M059J (cell line): ENCODE measurements at places on chromosomes 2 and 18.

GRCh38 chr18:11947214-11948191, 33.8 kb upstream of the IMPA2 start:
- peak; percentile 97 for DNase-seq

DNA sequence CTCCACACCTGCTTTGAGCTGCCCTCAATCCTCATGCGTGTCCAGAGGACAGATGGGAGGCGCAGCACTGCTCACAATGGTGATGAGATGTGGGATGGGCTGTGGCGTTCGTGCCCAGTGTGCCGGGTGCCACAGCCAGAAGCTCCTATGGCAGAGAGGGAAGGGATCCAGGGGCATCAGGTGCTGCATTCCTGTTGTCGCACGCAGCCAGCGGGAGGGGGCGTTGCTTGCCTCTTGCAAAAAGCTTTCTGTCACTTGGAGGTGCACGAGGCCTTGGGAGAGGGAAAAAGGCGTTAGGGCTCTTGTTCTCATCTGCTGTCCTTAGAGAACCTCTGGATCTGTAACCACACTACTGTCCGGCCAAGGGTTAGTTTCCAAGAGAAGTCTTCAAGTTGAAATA, 29.2 kb upstream of the ALLC start:
- DNase-seq: no peak

DNA sequence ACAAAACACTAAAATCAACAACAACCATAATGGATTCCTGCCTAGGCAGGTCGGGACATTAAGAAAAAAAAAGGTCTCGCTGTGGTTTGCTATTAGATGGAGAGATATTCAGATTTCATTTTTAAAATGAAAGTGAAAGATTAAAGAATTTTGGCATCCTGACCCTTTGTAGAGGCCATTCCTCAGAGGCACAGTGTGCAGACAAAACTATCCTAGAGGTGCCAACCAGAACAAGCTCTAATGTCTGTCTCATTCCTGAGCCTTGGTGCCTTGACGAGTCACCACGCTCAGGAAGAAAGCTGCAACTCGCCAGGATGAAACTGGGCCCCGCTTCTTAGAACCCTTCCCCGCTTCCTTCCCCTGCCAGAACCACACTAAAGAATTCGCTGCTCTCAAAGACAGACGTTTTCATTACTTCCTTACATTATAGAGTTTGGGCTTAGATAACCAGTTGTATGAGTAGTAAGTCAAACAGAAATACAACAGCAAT, 156.0 kb downstream of the TGIF1 start:
- peak; percentile 74 for DNase-seq

GRCh38 chr2:167784084-167784425, 463.3 kb downstream of the STK39 start:
- no peak for DNase-seq

GRCh38 chr2:54956111-54956627, 94.1 kb downstream of the RTN4 start:
- DNase-seq: peak; percentile 46

DNA sequence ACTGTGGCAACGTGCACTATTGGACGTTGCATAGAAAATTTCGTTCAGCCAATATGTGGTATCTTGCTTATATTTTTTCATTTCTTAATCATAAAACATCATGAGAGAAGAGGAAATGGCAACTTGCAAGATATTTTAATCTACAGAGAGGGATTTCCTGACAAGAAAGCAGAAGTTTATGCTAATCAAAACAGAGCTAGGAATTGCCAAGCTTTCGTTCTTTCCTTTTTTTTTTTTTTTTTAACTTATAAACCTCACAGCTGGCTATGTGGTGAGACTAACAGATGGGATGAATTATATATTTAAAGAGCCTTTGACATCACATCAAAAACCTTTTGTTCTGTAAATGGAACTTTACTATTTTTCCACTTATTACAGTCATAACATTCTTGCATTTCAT, 1136.9 kb upstream of the TMEFF2 start:
- no peak for DNase-seq

DNA sequence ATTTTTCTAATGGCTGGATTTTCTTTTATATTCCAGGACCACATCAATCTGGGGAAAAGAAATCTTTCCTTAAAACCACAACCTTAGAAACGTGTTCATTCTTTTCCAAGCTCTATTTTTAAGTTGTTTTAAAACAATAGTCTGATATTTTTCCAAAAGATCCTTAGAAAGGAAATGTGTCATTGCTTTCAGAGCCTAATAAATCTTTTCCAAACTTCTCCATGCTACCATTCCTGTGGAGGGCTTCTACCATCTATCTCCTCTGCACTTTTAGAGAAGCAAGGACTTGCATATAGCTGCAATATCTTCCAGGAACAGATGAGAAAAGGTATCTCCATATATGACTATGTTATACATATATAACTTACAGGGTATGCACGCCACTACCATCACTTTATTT, 21.2 kb downstream of the WDFY1 start:
- DNase-seq: peak; percentile 52

GRCh38 chr2:151289972-151290866, 751 bp upstream of the NMI start:
- DNase-seq: peak; percentile 80

- DNase-seq: peak; percentile 33
Observed at GRCh38 chr18:5393779-5394178, 98.3 kb upstream of the ZBTB14 start.

- no peak for DNase-seq
Observed at GRCh38 chr2:97907369-97908100, 88.2 kb downstream of the TMEM131 start.

GRCh38 chr18:41513438-41513837, 441.6 kb upstream of the PIK3C3 start:
- no peak for DNase-seq

DNA sequence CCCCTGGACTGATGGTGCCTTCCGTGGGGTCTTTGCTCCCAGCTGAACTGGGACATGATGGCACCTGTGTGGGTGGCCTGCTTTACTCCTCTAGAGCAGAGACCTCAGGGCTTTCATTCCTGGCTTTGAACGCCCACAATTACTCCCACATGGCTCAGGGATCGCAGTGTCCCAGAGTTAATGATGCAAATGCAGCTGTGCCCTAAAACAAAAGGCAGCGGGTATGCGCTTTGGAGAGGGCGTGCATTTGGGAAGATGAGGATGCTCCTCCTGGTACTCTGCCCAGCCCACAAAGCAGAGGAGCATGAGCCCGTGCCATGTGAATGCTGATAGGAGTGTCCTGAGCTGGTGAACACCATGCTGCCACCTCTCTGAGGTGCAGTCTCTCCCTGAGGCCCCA, 173.4 kb downstream of the FHOD3 start:
- no peak for DNase-seq

DNA sequence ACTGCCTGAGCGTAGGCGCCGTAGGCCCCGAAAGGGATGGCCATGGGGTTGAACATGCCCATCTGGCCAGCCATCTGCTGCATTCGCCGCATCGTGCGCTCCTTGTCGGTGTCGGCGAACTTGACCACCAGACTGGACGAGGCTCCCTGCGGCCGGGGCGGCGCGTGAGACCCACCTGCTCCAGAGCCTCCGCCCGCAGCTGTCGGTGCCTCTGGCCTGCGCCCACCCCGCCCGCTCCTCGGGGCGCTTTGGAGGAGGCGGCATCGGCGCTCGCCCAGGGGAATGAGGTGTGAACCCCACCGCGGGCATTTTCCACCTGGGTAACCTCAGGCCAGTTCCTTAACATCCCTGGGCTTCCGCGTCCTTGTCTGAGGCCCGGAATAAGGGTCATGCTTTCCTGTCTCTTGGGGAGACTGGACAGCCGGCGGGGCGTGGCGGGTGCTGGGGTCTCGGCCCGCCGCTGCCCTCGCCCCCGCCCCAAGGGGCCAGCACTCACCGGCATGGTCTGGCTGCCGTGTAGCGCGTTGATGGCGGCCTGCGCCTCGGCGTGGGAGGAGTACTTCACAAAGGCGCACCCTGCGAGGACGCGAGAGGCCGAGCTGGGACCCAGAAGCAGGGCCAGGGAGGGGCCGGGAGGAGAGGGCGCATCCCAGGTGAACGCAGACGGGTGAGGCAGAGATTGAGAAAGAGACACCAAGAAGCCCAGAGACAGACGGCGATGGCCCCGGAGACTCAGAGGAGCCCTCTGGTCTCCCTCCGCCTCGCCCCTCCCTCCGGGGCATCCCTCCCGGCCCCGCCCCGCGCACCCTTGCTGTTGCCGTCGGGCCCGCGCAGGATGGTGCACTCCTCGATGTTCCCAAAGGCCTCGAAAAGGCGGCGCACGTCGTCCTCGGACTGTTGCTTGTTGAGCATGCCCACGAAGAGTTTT, 291.0 kb downstream of the CELF4 start:
- no peak for DNase-seq

GRCh38 chr2:72539071-72539552, 286.7 kb downstream of the EXOC6B start:
- DNase-seq: peak; percentile 71

DNA sequence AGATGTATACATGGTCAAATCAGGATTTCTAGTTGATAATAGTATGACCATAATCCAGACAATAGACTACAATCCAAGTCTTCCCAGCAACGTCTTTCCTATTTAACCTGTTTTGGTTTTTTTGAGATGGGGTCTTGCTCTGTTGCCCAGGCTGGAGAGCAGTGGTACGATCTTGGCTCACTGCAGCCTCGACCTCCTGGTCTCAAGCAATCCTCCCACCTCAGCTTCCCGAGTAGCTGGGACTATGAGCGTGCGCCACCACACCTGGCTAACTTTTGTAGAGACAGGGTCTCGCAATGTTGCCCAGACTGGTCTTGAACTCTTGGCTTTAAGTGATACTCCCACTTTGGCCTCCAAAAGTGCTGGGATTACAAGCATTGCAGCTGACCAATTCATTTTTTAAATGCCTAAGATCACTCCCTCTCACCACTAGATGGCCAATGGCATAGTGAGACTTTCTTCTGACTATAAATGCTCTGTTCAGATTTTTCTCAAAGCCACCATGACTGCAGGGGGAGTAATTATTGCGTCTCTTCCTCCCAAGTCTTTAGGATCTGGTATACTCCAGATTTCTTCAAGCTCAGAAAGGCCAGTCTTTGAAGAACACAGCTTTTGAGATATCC, 47.6 kb downstream of the HNRNPLL start:
- DNase-seq: peak; percentile 29

DNA sequence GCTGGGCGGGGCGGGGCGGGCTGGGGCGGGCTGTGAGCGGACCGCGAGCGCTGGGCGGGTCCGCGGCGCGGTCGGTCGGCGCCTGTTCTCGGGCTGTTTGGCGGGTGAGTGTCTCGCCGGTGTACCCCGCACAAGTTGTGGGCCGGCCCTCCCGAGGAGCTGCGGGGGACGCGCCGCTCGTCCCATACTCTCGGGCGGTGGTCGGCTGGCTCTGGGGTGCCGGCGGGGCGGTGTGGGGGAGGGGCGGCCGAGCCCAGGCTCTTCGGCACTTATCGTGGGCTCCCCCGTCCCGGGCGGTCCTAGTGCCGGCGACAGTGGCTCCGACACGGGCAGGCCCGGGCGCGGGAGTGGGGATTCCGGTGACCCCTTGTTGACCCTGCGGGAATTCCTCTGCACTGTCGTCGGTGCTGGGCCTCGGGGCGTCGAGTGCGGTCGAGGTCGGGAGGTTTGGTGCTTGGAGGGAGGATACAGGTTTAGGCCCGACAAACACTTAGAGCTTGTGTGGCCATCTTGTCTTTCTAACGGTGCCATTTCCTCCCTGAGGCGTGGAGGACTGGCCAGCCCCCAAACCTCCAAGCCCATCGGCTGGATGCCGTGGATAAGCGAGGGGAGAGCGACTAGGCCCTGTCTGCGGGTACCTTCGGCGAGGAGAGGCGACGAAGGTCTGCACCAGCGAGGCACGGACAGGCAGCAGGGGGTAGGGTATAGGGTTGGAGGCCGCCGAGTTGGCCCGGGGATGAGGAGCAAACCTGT, at the start of gene SEPTIN2:
Gene SEPTIN2, plus strand, starts transcription at position 47 of the 753 bp plus-strand sequence. CDS start 8,308 bp downstream, outside the sequence.
- peak; percentile 46 for DNase-seq

GRCh38 chr2:127646487-127647241, 711 bp downstream of the GPR17 start:
- no peak for DNase-seq

DNA sequence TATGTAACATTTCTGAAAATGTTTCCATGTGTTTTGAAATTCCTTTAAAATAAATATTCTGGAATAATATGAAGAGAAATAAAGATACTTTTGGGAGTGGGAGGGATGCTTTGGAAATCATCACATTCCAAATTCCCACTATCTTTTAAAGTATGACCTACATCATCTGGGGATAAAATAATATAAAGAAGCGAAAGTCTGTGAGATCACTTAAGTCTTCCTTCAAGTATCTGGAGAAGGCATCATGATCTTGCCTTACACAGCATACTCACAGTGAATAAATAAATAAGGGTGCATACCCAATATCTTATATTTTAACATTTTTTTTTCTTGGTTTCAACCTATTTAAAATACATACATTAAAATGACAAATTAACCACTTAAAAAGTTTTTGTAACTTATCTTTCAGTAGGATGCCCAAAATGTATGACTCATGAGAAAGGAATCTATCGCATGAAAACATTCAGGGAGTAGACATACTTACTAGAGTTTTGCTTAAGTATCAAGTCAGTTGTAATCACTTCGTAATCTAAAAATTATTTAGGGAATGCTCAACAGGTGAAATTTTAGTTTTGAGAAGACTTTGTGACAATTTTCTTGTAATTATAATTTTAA, 248.3 kb upstream of the COL3A1 start:
- peak; percentile 63 for DNase-seq

DNA sequence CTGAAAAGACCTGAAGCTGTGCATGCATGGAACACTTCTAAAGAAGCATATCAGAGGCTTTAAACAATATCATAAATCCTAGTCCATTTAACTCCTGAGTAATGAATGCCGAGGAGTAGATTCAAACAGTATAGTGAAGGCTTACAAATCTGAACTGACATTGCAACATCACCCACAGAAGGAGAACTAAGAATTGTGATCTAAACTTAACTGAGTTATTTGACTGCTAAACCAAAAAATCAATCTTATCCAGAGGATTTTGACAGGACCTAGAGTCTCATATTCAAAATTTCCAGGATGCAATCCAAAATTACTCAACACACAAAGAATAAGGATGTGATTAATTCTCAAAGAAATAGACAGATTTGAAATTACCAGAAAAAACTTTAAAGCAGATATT, 181.0 kb downstream of the SLC39A10 start:
- peak; percentile 31 for DNase-seq

GRCh38 chr18:73283788-73284187, 416.0 kb upstream of the NETO1 start:
- DNase-seq: peak; percentile 83

GRCh38 chr18:36176711-36177110, 10.6 kb upstream of the MOCOS start:
- DNase-seq: peak; percentile 97

DNA sequence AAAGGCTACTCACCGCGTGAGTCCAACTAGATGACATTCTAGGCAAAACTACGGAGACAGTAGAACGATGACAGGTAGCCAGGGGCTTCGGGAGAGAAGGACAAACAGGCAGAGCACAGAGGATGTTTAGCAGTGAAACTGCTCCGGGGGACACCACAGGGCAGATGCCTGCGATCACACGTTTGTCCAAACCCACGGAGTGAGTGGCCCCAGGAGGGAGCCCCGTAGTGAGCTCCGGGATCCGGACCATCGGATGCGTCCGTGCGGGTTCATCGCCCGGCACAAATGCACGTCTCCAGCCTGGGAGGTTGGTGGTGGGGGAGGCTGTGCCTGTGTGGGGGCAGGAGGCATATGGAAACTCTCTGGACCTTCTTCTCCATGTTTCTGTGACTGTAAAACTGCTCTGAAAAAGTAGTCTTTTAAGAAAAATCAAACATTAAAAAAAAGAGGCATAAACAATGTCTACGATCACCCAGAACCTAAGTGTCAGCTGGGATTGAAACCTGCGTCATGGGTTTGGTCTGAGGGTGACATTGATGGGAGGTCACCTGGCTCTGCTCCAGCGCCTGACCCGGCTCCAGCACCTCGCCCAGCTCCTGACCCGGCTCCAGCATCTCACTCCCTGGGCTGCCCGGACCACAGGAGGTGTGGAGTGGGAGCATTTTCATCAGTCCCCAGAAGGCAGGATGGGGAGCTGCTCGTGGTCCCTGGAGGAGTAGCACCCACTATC, 83.0 kb upstream of the CTDP1 start:
- no peak for DNase-seq
